ENCODE measurements at places on chromosomes 1 and 21. TPM values are rescaled to one million over a fixed set of nuclear protein-coding genes. Genes with fewer than 3 reads are reported as not detected.

OR10J1 gene
- total RNA-seq, result not detected

NLRP3 gene
- 0.50 TPM for total RNA-seq

TFF3 gene
- not detected for total RNA-seq

S100B gene
- total RNA-seq, result not detected

Data from H4 (cell line).